ENCODE measurements at places on chromosomes 3 and 15.

- no peak for DNase-seq
Measured at GRCh38 chr3:127799476-127800222, 22.7 kb downstream of the MGLL start.

- DNase-seq = no peak
Measured at GRCh38 chr3:56789076-56789475, 12.7 kb downstream of the ARHGEF3 start.

- DNase-seq = no peak
Measured at GRCh38 chr15:69474846-69475455, 22.3 kb downstream of the RPLP1 start.

- DNase-seq = no peak
Measured at GRCh38 chr3:128229106-128229857, 76.0 kb downstream of the EEFSEC start.

DNA sequence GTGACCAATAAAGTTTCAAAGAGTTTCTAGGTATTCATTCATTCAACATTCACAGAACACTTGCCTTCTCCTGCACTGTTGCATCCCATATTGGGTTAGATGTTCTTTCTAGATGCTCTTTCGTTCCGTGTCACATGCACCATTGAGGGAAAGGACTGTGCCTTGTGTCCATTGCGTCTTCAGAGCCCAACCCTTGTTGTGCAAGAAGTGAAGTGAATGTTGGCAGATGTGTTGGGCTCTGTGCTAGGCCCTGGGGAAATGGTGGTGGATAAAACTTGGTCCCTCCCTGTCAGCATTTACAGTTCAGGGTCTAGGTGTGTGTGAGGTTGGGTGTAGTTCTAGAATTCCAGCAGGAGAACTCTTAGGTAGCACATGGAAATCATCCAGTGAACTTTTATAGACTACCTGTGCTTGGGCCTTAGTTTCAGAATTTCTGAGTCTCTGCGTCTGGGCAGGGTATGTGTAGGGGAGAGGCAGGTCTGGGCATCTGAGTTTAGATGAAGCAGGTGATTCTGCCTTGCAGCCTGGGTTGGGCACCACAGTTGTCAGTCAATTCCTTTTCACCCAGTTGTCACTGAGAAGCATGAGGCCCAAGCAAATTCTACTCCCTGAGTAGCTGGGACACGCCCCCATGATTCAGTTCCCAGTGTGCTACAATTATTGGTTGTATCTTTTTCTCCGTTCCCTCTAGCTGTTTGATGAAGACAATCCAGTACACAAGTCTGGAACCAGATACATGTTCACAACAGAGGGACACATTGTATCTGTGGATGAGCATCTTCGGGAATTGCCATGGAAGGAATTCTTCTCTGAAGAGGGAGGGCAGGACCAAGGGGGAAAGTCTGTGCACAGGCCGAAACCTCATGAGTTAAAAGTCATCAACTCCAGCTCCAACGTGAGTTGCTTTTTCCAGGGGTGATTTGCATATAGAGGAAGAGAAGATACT lies 25.4 kb downstream of the EDEM1 start:
- DNase-seq = no peak

GRCh38 chr3:16999161-16999560 lies 114.4 kb downstream of the PLCL2 start:
- DNase-seq = no peak

DNA sequence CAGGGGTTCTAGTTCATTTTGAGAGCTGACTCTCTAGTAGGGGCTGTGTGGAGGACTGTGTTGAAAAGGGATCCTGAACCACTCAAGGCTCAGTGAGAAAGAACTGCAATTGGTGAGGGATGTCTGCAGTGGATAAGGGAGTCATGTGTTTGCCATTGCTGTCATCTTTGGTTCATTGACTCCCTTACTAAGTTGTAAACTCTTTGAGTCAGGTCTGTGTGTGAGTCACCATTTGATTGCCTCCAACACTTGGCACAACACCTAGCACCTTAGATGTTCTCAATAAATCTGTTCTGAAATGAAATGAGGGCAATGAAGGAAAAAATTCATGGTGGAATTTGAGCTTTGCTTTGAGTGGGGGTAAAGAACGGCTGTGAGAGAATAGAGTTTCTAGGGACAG lies 51.7 kb downstream of the PLS1 start:
- no peak for DNase-seq

- DNase-seq = no peak
Measured at GRCh38 chr3:13475871-13476590, 4.1 kb upstream of the HDAC11 start.

- DNase-seq = no peak
Measured at GRCh38 chr3:131907796-131908195, 127.0 kb downstream of the CPNE4 start.

GRCh38 chr3:158725348-158726011 lies 6.8 kb downstream of the RARRES1 start:
- DNase-seq = no peak

DNA sequence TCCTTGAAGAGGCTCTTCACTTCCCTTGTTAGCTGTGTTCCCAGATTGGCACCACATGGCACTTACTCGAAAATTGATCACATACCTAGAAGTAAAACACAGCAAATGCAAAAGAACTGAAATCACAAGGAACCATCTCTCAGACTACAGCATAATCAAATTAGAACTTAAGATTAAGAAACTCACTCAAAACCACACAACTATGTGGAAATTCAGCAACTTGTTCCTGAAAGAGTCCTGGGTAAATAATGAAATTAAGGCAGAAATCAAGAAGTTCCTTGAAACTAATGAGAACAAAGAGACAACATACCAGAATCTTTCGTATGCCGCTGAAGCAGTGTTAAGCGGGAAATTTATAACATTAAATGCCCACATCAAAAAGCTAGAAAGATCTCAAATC lies 566.3 kb upstream of the TGFBR2 start:
- DNase-seq = no peak

DNA sequence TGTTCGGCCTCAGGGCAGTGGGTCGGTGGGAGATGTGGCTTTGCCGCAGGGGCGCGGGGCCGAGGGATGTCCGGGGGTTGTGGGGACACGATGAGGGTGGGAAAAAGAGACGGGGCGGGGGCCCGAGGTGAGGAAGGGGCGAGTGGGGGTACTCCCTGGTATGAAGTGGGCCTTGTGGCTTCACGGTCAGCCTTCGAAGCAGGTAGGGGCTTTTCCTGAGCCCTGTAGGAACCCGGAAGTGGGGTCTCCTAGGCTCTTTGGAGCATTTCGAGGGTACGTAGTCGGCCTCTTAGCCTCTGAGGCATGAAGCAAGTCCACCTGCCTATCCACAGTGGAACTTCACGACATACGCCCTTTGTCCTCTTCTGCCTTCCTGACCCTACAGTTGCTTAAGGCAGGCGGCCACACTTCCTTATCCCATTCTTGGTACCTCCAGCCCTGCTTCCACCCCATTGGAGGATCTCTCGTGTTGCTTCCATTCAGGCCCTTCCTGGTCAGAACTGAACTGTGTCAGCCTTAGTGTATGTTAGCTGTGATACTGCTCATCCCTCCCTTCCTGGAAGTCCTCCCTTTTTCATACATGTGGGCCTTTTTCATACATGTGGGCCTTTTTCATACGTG lies 389 bp downstream of the ARPC4 start:
- DNase-seq = peak; percentile 73

GRCh38 chr3:24494618-24495325 lies at the start of gene THRB:
Gene THRB (minus strand): TSS chr3:24494850.
- no peak for DNase-seq

DNA sequence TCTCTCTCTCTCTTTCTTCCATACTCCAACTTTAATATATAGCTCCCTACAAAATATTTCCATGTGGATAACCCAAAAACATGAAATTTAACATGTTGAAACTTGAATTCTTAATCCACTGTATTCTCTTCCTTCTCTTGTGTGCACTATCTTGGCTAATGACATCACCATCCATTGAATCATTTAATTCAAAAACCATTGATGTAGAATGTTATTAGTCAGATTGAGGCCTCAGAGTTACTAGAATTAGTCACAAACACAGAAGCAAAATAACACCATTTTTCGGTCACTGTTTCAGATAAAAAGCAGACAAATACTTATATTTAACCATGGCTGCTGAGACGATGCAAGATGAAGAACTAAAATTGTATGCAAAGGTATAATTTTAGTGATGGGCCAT lies 256.9 kb upstream of the LRRC3B start:
- DNase-seq = no peak

DNA sequence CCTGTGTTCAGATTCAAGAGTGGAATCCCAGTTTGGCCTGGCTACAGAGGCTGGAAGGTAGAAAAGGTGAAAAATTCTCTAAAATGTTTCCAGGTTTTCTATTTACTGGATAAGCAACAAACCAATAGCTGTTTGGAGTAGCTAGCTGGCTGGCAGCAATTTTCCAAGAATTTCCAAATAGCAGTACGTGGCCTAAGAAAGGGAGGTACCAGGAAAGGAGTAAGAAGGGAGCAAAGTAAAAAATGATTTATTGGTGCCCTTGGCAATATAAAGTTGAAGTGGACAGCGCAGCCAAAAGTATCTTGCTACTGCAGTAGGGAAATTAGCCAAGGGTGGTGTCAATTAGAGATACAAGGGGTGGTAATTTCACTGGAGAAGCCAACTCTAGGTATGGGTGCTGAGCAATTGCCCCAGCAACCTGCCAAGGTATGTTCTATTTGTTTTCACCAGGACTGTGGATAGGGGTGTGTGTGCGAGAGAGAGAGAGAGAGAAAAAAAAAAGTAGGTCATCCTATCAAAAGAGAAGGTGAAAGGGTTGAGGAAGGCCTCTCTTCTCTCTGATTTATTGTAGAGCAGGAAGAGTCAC lies 40.8 kb upstream of the THBS1 start:
- DNase-seq = no peak

- peak; percentile 30 for DNase-seq
Measured at GRCh38 chr15:44726568-44727484, 9.5 kb upstream of the TRIM69 start.

DNA sequence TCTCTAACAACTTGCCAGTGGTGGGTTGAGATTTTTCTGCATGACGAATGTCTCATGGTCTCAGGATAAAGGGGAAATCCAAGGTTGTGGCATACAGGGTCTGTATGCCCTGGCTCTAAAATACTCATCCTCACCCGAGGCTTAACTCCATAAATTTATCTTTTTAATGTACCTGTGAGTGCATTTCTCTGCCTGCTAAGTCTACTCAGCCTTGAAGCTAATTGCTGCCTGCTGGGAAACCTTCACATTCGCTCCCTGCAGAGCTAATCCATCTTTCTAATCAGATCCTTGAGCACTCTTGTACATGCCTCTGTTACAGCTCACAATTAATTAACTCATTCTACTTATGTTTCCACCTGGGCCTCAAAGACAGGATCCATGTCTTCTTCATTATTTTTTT lies 93.8 kb downstream of the CMSS1 start:
- DNase-seq = no peak

- DNase-seq = no peak
Measured at GRCh38 chr3:55519019-55519418, 31.9 kb upstream of the WNT5A start.

DNA sequence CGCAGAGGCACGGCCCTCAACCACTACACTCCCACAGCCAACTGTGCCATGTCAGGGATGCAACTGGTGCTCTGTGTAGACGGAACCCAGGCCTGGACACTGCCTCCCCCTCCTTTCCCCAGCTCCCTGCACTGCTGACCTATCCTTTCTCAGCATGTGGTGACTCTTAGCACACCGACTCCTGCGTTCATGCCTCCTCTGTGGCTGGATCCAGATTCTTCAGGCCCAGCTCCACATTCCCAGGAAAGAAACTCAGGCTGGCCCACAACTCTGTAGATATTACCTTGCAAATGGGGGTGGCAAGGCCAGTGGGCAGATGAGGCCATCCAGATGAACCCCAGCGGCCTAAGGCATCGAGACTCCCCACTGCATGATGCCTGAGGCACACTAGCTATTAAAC lies 272.7 kb downstream of the OCA2 start:
- no peak for DNase-seq

- DNase-seq = no peak
Measured at GRCh38 chr3:25474052-25474451, 46.0 kb downstream of the RARB start.

GRCh38 chr15:31327669-31328427 lies 1.2 kb downstream of the KLF13 start:
- no peak for DNase-seq

- no peak for DNase-seq
Measured at GRCh38 chr15:89672221-89673164, 6.7 kb downstream of the PLIN1 start.

DNA sequence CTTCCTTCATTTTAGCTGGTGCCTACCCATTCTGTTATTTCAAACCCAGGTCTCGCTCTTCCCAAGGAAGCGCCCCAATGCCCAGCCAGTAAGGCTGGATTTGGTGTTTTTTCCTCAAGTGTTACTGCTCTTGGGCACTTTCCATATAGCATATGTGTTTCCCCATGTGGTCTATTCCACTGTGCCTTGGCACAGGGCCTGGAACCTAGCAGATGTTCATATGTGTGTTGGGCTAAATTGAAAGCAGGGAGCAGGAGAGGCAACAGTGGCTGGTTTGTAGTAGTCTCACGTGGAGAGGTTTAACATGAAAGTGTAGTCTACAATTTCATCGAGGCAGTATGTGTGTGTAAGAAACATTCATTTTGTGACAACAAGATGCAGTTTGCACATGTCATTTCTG lies 48.2 kb upstream of the TEX264 start:
- no peak for DNase-seq

DNA sequence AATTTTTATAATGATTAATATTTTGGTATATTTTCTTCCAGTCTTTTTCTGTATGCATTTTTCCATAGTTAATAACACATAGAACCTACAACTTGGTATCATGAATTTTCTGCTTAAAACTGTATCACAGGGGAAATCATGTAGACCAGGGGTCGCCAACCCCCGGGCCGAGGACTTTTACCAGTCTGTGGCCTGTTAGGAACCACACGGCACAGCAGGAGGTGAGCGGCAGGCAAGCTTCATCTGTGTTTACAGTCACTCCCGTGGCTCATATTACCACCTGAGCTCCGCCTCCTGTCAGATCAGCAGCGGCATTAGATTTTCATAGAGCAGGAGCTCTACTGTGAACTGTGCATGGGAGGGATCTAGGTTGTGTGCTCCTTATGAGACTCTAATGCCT lies 54.7 kb downstream of the RPL22L1 start:
- DNase-seq = no peak

DNA sequence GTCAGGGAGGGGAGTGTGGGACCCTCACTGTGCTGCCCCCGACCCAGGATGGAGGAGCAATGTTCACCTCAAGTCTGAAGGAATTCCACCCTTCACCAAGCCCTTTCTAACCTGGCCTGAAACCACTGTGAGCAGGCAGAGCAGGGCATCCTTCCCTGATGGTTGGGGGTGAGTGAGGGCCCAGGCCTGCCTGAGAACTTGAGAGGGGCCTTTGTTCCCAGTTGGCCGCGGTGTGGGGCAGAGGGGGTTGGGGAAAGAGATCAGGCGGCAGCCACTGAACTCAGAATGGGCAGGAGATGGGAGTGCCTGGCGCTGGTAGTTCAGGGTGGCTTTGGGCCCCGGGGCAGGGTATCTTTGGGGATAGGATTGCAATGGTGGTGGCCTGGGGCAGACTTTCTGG lies 103.5 kb upstream of the RPL32 start:
- no peak for DNase-seq

GRCh38 chr15:47917881-47918280 lies 200.6 kb downstream of the SEMA6D start:
- no peak for DNase-seq

- DNase-seq = no peak
Measured at GRCh38 chr3:17023006-17023664, 138.4 kb downstream of the PLCL2 start.

GRCh38 chr15:80567721-80568157 lies 127.4 kb upstream of the ABHD17C start:
- DNase-seq = peak; percentile 75

- no peak for DNase-seq
Measured at GRCh38 chr15:79257454-79257853, 25.1 kb upstream of the ANKRD34C start.
